ENCODE measurements at places on chromosomes 11 and 22.

DNA sequence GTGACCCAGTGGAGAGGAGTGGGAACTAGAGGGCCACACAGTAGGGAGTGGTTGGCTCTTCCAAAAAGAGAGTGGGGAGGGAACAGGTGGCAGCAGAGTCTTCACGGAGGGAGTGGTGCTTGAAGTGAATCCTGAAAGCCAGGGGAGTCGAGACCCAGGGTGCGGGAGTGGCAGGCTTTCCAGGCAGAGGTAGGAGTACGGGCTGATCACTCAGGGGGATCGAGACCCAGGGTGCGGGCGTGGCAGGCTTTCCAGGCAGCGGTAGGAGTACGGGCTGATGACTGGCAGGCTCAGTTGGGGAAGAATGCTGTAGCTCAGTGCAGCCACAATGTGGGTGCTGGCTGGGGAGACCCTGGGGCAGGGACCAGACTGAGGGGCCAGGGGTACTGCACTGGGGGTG is 148.2 kb downstream of the TBC1D22A start:
- DNase-seq: no peak

- DNase-seq: peak; percentile 78
Measured at GRCh38 chr22:47564651-47565434, 802.4 kb downstream of the TBC1D22A start.

GRCh38 chr11:108854346-108854745 is 189.5 kb downstream of the DDX10 start:
- no peak for DNase-seq

GRCh38 chr11:105948918-105949590 is 73.0 kb downstream of the MSANTD4 start:
- no peak for DNase-seq

- DNase-seq: no peak
Measured at GRCh38 chr11:70872955-70873735, 379.2 kb downstream of the SHANK2 start.

DNA sequence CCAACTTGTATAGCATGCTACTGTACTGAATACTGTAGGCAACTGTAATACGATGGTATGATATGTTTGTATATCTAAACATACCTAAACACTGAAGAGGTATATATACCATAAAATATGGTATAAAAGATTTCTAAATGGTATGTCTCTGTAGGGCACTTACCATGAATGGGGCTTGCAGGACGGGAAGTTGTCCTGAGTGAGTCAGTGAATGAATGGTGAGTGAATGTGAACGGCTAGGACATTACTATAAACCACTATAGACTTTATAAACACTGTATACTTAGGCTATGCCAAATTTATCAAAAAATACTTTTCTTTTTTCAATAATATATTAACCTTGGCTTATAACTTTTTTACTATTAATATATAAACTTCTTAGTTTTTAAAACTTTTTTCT is 66.8 kb downstream of the ZC3H12C start:
- no peak for DNase-seq

DNA sequence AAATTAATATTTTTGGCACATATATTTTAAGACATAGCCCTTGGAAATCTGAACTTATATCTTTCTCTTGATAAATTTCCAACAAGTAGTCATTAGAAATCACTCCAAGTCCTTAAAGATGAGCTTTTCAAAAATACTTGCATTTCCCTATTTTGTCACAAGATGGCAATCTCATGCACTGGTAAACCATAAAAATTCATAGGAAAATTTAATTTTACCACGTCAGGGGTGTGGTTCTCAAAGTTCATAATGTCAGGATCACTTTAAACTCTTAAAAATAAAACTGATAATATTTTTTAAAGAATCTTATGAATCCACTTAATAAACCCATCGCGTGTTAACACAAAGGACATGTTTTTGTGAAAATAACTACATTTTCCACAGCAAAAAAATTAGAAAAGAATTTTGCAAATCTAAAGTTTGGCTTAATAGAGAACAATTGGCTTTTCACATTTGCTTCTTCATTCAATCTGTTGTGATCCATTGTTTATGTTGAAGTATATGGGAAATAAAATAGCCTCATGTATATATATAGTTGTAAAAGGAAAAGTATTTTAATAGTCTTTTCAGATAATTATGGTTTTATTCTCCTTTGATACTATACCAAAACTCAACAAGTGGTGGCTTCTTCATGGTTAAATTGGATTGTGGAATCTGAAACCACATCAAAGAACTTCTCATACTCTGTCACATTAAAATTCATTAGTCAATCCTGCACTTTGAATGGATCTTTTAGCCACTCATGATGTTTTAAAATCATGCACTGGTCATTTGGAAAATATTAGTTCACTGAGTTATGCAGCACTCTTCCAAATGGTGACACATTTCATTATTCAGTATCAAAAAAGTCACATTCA is 169.1 kb downstream of the CADM1 start:
- DNase-seq: no peak

DNA sequence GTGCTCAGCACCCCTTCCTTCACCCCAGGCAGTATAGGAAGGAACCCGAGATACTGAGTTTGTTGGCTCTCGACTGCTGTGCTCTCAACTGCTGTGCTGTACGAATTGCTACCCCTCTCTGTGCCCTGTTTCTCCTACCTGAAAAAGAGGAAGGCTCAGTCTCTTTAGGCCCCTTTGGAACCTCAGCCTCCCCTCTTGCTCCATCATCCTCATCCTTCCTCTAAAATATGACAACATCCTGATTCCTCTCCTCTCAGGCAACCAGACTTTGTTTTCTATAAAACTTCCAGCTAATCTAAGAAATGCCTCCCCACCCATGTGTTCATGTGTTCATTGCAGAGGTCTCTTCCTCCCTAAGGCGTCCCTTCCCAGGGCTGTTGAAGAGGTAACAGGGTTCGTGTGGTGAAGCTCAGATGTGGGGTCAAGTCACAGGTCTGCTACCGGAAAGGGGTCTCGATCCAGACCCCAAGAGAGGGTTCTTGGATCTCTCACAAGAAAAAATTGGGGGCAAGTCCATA is 35.5 kb upstream of the CD82 start:
- DNase-seq: no peak

- DNase-seq: no peak
Measured at GRCh38 chr11:45079075-45079444, 67.4 kb upstream of the PRDM11 start.

DNA sequence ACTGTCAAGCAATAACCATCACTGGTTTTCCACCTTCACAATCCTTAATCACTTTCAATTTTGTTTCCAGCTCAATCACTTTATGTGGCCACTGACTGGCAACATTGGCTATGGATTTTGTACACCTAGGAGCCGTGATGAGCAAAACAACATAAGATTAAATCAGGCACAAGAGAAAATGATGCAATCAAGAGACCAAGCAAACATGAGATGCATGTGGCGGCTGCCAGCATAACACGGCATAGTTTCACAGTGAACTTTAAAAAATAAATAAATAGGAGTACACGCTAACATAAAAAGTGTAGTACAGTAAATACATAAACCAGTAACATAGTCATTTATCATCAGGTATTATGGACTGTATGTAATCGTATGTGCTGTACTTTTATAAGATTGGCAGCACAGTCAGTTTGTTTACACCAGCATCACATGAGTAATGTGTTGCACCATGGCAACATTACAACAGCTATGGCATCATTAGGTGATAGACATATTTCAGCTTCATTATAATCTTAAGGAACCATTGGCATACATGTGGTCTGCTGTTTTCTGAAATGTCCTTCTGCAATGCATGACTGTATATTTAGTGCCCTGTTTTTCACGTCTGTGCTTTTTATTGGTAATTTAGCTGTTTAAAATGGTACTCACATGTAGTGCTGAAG is 83.3 kb upstream of the PRDM11 start:
- DNase-seq: no peak

DNA sequence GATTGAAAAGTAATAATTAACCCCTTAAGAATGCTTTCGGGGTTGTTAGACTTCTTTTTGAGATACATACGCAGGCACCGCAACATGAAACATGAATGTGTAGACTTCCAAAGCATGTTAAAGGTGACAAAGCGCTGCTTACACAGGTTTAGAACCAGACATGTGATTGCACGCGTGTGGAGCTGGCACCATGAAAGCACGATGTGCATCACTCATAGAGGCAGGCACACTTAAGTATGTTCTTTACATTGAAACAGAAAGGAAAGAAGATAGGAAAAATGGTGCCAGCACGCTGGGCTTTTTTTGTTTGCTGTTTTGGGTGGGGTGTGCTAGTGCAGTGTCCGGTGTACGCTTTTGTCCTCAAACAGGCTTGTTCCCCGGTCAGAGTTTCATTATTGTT is 83.6 kb upstream of the PPARA start:
- DNase-seq: peak; percentile 80

Measured in SHP77 treated with DMSO at 0.1 percent for 48 hours (cell line).